ENCODE measurements at places on chromosomes 11 and 22. TPM values are rescaled to one million over a fixed set of nuclear protein-coding genes. Genes with fewer than 3 reads are reported as not detected.
A peak's percentile ranks its signal among the peaks of the same experiment; 100 is the strongest.

DNA sequence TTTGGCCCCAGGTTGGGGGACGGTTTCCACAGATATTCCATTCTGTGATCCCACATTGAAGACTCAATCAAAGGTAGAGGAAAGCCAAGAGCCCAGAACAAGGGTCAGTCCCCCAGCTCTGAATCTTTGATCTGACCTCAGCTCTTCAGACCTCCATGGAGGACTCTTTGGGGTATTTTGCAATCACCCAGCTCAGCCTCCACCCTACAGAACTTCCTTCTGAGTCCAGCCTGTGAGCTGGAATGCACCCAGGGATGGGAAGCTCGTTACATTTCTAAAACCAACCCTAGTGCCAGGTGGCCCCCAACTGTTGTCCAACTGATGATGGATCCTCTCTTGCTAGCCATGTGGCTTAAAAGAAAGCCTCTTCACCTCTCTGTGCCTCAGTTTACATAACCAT, 335.3 kb downstream of the MN1 start:
- H3K36me3 ChIP-seq = no peaks in the 10 kb centered on the region
- peaks cover 17% of the 10 kb centered on the region for H3K4me1 ChIP-seq
- DNase-seq = no peak
- H3K4me3 ChIP-seq = no peak overlapping the region

The MRGPRE gene
- total RNA-seq = 0.39 TPM

The OLFML1 gene
- total RNA-seq = 8.2 TPM

DNA sequence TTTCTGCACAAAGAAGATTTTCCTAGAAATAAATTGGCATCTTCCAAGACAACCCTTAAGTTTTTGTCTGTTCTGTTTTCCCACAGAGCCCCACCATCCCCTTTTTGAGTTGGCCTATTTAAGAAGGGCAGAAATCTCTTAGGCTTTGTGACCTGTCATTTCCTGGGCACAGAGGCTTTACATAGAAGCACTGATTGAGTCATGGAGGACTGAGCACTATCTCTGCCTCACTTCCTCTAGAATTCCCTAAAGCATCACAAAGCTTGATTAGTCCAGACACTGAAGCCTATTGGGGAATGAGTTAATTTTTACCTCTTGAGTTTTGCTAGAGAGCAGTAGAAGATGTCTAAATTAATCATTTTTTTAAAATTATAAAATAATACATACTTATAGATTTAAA, 25.4 kb downstream of the TRIM44 start:
- no peak overlapping the region for H3K27ac ChIP-seq
- H3K4me3 ChIP-seq = no peak overlapping the region
- H3K4me1 ChIP-seq = peaks cover 5% of the 10 kb centered on the region
- H3K36me3 ChIP-seq = peaks cover 16% of the 10 kb centered on the region
- no peaks in the 10 kb centered on the region for H3K27me3 ChIP-seq

GRCh38 chr11:45174963-45175362, 28.5 kb downstream of the PRDM11 start:
- peaks cover 28% of the 10 kb centered on the region for H3K4me1 ChIP-seq
- DNase-seq = no peak
- no peaks in the 10 kb centered on the region for H3K36me3 ChIP-seq
- H3K4me3 ChIP-seq = no peak overlapping the region
- no peak overlapping the region for H3K27ac ChIP-seq

- no peaks in the 10 kb centered on the region for H3K27me3 ChIP-seq
- no peaks in the 10 kb centered on the region for H3K4me1 ChIP-seq
- no peak overlapping the region for H3K27ac ChIP-seq
- H3K4me3 ChIP-seq = no peak overlapping the region
Measured at GRCh38 chr22:25880524-25880923, 138.5 kb downstream of the MYO18B start.

GRCh38 chr11:105619556-105619955, 9.7 kb downstream of the GRIA4 start:
- no peak overlapping the region for H3K27ac ChIP-seq
- no peak for DNase-seq
- H3K36me3 ChIP-seq = no peaks in the 10 kb centered on the region
- H3K27me3 ChIP-seq = no peaks in the 10 kb centered on the region
- no peaks in the 10 kb centered on the region for H3K4me1 ChIP-seq

DNA sequence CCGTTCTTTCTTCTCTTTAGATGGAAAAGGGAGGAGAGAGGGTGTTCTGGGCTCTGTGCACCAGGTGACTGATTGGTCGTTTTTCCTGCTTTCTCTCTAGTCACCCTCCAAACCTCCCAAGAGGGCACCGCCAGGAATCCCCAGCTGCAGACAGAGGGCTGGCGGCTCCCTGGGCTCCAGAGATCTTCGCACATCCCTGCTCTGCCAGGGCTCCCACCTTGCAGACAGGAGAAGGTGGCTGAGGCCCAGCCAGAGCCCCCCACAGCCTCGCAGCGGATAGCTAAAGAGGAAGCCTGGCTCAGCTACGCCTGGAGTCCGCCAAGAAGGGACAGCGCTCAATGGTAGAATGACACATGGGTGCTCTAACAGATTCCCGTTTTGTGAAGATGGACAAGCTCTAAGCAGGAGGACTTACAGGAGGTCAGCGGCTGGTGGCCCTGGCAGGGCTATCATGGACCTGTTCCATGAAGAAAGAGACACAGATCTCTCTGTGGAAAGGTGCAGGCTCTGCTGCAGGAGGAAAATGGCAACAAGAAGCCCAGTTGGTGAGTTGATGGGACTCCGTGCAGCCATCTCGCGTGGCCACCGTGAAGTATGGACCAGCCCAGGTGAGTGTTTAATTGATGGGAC, 976.9 kb downstream of the BRD1 start:
- H3K27ac ChIP-seq = no peak overlapping the region
- no peak for DNase-seq
- H3K4me1 ChIP-seq = no peaks in the 10 kb centered on the region
- H3K27me3 ChIP-seq = no peaks in the 10 kb centered on the region

The OR9Q1 gene
- total RNA-seq = not detected

The NELL1 gene
- total RNA-seq = not detected

The TRPM5 gene
- total RNA-seq = 0.67 TPM

GRCh38 chr11:15113381-15113780, 1.3 kb upstream of the INSC start:
- H3K4me3 ChIP-seq = no peak overlapping the region
- H3K4me1 ChIP-seq = no peaks in the 10 kb centered on the region
- H3K27ac ChIP-seq = no peak overlapping the region
- no peaks in the 10 kb centered on the region for H3K27me3 ChIP-seq
- no peaks in the 10 kb centered on the region for H3K36me3 ChIP-seq

The MS4A6A gene
- total RNA-seq = 43.0 TPM

The OR52H1 gene
- 1.0 TPM for total RNA-seq

The RAB30 gene
- total RNA-seq = 12.0 TPM

GRCh38 chr11:14203321-14203720, 155.7 kb downstream of the RRAS2 start:
- H3K36me3 ChIP-seq = no peaks in the 10 kb centered on the region
- H3K27me3 ChIP-seq = no peaks in the 10 kb centered on the region
- H3K4me3 ChIP-seq = no peak overlapping the region
- no peak for DNase-seq
- H3K4me1 ChIP-seq = no peaks in the 10 kb centered on the region

GRCh38 chr11:92810423-92811064, 158.9 kb upstream of the MTNR1B start:
- no peak overlapping the region for H3K4me3 ChIP-seq
- no peak overlapping the region for H3K27ac ChIP-seq
- H3K27me3 ChIP-seq = no peaks in the 10 kb centered on the region

GRCh38 chr11:58058276-58059006, 27.7 kb downstream of the OR6Q1 start:
- H3K4me3 ChIP-seq = no peak overlapping the region
- no peak overlapping the region for H3K27ac ChIP-seq
- DNase-seq = no peak
- no peaks in the 10 kb centered on the region for H3K27me3 ChIP-seq

The MUC15 gene
- 135 TPM for total RNA-seq

DNA sequence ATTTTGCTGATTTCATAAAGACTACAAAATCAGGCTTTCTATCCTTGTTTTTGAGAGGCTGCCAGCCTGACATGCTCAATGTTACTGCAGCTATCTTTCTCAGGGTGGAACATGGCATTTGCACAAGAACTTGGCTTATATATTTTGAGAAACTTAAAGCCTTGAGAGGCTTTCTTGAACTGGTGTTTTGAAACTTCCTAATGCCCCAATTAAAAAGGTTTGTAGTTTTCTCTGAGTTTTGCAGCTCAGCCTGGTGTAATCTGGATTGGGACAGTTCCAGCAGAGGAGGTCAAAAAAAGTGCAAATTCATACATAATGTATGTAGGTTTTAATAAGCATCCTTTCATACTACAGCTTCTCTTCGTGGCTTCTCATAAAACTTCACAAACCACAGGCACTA, 223.4 kb downstream of the FAM76B start:
- H3K36me3 ChIP-seq = no peaks in the 10 kb centered on the region
- DNase-seq = no peak
- H3K4me1 ChIP-seq = no peaks in the 10 kb centered on the region

GRCh38 chr11:12687216-12687623, 13.0 kb downstream of the TEAD1 start:
- H3K27ac ChIP-seq = peak overlapping the region; percentile 91
- no peak overlapping the region for H3K4me3 ChIP-seq
- no peaks in the 10 kb centered on the region for H3K27me3 ChIP-seq
- H3K4me1 ChIP-seq = peaks cover 86% of the 10 kb centered on the region
- H3K36me3 ChIP-seq = no peaks in the 10 kb centered on the region

DNA sequence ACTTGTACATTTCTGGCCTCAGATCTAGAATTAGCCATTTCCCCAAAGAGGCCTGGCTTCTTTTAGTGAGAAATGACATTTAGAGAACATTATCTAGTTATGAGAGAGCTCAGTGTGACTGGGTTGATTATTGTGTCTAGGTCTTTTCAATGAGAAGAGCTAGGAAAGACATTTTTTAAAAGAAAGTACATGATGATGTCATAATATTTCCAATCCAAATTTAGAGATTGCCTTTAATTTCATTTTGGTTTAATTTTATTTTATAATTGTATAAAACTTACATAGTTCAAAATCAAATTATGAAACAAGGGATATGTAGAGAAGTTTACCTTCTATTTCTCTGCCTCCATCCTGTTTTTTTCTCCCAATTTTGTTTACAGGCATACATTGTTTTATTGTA, 354.9 kb downstream of the TMEM135 start:
- no peaks in the 10 kb centered on the region for H3K27me3 ChIP-seq
- no peaks in the 10 kb centered on the region for H3K4me1 ChIP-seq
- DNase-seq = no peak
- H3K27ac ChIP-seq = no peak overlapping the region
- no peak overlapping the region for H3K4me3 ChIP-seq

The ISX gene
- total RNA-seq = not detected

DNA sequence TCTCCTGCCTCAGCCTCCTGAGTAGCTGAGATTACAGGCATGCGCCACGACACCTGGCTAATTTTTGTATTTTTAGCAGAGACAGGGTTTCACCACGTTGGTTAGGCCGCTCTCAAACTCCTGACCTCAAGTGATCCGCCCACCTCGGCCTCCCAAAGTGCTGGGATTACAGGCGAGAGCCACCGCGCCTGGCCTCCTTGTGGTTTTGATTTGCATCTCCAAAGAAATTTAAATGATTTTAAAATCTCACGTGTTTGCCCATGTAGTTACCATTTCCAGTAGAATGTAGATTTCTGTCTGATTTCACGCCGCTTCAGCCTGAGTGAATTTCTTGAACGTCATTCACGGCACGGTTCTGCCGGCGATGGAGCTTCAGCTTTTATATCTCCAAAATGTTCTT, 55.8 kb downstream of the IGF2 start:
- DNase-seq = no peak
- H3K27ac ChIP-seq = no peak overlapping the region
- H3K36me3 ChIP-seq = no peaks in the 10 kb centered on the region
